ENCODE measurements at places on chromosomes 7 and 10.

DNA sequence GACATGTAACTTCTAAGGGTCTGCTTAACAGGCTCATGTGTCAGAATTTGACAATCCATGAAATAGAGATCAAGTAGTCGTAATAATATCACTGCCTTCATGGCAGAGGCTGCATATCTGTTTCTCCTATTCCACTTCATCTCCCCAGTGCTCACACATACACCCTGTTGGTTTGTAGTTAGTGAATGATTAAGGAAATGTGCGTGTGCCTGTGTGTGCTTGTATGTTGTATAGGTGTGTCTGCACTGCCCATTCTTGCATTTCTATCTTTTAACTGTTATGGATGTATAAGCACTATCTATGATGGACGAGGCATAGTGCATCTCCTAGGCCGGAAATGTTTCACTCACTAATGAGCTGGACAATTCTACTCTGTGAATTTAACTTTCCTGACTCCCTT is 985.2 kb downstream of the LRMDA start:
- DNase-seq: no peak

DNA sequence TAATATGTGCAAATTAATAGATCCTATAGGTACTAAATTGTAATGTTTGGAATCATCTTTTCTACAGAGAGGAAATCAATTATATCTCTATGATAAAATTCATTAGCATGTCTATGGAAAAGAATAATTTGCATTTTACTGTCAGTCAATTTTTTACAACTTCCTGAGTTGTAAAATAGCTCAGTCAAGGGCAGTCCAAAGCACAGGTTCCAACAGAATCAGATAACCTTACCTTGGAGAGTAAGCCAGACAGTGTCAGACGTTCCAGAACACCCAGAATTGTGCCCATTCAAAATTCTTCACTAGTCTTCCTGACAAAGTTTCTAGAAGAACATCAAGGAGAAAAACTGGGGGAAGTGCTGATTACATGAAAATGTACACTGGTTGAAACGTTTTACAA is 31.1 kb upstream of the IMMP2L start:
- DNase-seq: no peak

- DNase-seq: no peak
Measured at GRCh38 chr10:70364772-70365091, 17.7 kb downstream of the LRRC20 start.

DNA sequence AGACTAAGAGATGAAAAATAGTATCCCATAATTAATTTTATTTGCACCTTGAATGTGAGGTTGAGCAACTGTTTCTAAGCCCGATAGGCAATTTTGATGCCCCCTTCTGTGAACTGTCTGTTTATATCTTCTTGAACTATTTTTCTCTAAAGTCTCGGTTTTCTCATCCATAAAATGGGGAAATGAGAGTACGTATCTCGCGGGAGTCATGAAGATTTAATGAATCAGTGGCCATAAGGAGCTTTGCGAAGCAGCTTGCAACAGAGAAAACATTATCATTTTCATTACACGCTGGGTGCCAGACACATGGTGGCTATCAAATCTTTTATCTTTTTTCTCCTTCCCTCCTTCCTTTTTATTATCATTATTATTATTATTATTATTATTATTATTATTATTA is 108.1 kb upstream of the CARD11 start:
- no peak for DNase-seq

GRCh38 chr7:143391462-143392404 is 10.6 kb downstream of the ZYX start:
- DNase-seq: no peak

DNA sequence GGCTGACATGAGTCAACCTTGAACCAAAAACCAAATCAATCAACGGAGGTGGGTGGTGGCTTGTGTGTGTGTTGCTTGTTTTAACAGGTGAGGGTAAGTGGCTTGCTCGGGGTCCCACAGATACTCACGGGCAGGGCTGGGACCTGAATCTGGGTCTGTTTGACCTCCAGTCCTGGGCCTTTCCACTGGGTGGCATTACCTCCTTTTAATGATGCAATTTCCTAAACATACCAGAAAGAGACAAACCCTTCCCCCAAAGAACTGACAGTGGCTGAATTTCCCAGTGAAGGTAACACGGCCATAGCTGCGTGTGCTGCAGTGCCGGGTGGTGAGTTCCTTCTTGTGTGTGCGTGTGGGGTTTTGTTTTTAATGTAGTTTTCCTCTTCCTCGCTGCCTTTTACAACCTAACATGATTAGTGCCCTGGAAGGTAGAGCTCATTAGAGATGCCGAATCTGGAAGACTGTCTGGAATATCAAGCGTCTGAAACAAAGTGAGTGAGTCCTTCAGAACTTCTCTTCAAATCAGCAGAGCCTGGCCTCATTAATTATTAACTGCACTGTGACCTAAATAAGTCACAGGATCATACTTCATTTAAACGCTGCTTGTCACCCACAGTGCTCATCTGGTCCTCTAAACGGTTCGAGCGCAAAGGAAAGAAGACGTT is 166.1 kb upstream of the TCERG1L start:
- DNase-seq: no peak

DNA sequence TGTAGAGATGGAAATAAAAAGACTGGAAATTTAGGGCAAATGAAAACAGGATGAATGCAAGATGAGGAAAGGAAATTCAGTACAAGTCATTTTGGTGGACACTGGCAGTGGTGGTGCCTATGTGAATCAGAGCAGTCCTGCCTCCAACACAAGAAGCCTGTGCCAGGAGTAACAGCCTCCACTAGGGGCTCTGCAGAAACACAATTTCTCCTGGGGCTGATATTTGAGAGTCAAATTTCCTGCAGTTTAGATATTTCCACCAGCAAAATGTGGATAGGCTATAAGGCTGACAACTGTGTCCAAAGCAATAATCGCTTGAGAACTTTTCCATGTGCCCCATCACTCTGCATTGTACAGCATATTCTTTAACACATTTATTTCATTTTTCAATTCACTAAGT is 4.7 kb upstream of the PLXDC2 start:
- DNase-seq: peak; percentile 35

GRCh38 chr10:80964955-80965614 is 427.4 kb downstream of the SH2D4B start:
- DNase-seq: no peak

DNA sequence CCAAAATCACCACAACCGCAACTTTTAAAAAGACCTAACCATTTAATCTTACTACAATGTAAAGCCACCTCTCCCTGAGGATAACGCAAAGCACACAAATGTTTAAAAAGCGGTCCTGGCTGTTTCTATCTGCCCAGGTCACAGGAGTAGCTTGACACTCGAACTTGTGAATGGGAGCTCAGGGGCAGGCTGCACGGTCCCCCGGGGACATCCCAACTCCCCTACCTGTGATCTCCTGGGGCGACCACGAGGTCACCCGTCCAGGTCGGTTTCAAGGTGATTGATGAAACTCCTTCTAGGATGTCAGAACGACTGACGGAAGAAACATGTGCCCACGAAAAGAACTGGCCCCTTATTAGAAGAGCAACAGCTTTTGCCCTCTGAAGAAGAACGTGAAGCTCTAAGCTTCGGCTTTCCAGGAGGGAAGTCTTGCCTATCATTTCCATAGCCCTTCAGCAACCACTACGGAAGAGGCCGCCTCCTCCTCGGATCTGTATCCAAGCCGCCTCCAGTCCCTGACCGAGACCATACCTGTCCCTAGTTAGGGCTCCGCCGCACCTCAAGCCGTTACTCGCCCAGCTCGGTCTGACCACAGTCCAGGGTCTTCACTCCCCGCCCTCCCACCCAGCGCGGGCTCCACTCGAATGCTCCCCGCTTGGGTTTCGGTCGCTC is 459 bp downstream of the CYCS start:
- peak; percentile 16 for DNase-seq

GRCh38 chr10:50506861-50507573 is 116.7 kb downstream of the SGMS1 start:
- no peak for DNase-seq

- DNase-seq: no peak
Measured at GRCh38 chr7:90948085-90948484, 316.1 kb upstream of the FZD1 start.

DNA sequence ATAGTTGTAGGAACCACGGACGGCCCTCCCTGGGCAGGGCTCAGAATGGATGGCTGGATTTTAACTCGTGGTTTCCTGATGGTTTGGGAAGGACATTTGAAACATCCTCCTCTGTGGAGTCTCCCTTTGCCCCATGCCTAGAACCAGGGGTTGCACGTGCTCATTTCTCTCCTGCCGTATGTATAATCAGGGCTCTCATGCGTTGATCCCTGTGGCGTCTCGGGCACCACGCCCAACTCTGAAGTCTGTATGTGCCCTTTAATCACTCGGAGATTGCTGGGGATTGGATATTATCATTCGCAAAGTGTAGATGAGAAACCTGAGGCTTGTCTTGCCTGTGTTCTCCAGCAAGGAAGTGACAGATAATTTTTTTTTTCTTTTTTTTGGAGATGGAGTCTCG is 257.1 kb downstream of the CAMK1D start:
- no peak for DNase-seq

GRCh38 chr10:71810048-71810750 is 36.9 kb upstream of the VSIR start:
- no peak for DNase-seq

DNA sequence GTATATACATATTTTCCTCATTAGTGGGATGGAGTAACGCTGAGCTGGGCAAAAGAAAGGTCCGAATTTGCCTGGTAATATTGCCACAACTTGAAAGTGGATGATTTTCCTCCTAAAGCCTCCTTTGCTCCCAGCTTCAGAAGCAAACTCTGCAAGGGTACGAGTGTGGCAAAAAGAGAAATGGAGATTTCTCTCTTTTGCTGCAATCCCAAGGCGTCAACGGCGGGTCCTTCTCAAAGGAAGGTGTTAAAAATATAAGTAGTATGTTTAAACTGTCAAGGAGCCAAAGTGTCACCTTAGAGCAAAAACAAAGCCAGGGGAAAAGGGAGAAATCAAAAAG is 12.4 kb upstream of the HOXA2 start:
- DNase-seq: no peak

DNA sequence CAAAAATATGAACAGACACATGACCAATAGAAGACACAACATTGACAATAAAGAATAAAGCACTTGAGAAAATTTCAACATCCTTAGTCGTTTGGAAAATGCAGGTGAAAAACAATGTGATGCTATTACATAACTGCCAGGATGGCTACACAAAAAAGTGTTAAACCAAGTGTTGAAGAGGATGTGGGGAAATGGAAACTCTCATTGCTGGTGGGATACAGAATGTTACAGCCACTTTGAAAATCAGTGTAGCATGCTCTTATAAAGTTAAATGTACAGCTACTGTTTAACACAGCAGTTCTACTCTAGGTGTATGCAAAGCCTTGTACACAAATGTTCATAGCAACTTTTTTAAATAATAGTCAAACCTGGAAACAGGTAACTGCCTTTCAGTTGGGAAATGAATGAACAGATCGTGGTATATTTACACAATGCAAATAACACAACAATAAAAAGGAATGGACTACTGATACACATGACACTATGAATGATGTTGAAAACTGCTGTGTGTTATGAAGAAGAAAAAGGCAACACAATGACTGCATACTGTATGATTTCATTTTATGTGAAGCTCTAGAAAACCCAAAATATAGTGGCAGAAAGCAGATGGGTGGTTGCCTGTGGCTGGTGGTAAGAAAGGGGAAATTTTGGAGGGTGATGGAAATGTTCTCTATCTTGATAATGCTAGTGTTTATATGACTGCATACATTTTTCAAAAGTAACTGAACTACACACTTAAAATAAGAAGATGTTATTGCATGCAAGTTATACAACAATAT is 102.2 kb upstream of the VIPR2 start:
- DNase-seq: no peak

All from mammary epithelial cell (primary cell).